ENCODE measurements at places on chromosomes 11 and 22.

GRCh38 chr11:37110385-37110784, 512.3 kb upstream of the RAG2 start:
- DNase-seq, result no peak

GRCh38 chr11:43130616-43131015, 181.2 kb upstream of the API5 start:
- DNase-seq, result no peak

GRCh38 chr22:38481162-38481870, 13.4 kb downstream of the KDELR3 start:
- no peak for DNase-seq

GRCh38 chr11:30568931-30569330, 17.2 kb downstream of the MPPED2 start:
- no peak for DNase-seq

DNA sequence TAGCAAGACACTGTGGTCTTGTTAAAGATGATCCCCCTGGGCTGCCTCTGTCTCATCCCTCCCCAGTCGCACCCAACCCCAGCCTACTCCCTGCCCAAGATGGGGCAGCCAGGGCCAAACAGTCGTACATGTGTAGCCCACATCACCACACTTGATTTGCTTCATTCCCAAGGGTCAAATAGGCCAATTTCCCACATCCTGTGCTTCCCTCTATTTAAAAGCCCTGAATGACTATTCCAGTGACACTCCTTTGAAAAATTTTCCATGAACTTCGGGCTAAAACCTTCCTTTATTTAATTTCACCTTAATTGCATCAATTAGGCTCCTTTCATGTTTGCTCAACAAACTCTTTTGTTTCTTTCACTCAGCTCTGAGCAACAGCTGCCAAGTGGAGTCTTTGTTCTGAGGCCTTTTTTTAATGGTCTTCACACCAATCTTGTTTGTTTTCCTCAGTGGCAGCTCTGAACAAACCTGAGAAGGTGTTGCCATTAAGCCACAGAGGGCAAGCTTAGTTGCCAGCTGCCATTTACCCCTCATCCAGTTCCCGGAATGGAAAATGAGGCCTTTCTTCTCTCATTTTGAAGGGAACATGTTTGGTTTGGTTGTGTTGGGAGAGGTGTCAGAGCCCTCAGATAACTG, 126.9 kb downstream of the APIP start:
- DNase-seq, result no peak
